ENCODE measurements at places on chromosomes 4 and X.
A peak's percentile ranks its signal among the peaks of the same experiment; 100 is the strongest.

DNA sequence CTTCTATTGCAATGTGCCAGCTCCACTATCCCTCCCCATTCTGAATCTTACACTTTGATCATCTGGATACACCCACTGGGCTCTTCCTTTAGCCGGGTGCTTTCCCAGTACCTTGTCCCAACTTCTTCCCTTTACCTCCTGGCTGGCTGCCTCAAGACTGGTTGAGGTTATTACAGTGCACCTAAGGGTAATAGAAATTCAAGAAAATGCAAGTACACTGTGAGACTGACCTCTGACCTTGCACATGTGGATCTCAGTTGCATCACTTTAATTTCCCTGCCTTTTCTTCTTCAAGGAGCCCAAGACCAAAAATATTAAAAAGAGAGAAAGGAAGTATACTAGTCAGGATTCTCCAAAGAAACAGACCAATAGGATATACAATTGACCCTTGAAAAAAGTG is 53.9 kb upstream of the NOCT start:
- no peak for DNase-seq

DNA sequence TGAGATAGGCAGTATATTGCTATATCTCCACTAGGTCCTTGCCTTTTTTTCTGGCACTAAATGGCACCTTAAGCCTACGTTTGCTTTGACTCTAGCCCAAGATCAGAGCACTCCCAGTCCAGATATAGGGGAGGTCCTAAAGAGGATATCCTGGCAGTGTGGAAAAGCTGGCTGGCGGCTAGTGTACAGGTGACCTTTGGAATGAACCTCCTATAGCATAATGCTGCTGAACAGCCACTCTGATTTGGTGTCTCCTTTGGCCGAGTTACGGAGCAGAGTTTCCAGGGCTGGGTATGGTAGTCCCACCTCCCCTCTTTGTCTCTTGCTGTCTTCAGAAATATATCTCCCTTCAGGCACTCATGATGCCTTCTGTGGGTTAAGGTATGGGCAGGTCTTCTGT is 53.9 kb downstream of the PHEX start:
- peak; percentile 20 for DNase-seq

GRCh38 chr4:155745984-155746383 is 12.8 kb upstream of the GUCY1B1 start:
- DNase-seq = no peak

DNA sequence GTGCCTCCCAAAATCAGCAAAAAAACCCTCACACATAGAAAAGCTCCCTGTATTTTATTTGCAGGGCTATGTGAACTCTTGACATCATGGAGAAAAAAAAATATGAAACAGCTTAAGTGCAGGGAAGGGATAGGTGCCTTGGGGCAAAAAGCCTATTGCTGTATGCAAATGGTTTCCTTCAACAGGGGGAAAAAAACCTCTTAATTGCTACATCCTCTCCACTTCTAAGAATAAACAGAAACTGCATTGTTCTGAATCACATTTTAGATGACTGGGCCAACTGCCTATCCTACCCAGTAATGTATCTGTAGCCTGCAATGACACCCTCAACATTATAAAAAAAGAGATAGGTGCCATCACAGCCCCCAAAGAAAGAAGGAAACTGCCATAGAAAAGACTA is 229.4 kb upstream of the GALNTL6 start:
- no peak for DNase-seq

DNA sequence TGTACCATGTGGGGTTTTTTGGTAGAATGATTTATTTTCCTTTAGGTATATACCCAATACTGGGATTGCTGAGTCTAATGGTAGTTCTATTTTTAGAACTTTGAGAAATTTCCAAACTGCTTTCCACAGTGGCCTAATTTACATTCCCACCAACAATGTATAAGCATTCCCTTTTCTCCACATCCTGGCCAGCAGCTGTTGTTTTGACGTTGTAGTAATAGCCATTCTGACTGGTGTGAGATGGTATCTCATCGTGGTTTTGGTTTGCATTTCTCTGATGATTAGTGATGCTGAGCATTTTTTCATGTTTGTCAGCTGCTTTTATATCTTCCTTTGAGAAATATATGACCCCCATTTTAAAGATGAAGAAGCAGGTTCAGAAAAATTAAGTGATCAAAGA is 153.7 kb downstream of the CBR4 start:
- peak; percentile 65 for DNase-seq

DNA sequence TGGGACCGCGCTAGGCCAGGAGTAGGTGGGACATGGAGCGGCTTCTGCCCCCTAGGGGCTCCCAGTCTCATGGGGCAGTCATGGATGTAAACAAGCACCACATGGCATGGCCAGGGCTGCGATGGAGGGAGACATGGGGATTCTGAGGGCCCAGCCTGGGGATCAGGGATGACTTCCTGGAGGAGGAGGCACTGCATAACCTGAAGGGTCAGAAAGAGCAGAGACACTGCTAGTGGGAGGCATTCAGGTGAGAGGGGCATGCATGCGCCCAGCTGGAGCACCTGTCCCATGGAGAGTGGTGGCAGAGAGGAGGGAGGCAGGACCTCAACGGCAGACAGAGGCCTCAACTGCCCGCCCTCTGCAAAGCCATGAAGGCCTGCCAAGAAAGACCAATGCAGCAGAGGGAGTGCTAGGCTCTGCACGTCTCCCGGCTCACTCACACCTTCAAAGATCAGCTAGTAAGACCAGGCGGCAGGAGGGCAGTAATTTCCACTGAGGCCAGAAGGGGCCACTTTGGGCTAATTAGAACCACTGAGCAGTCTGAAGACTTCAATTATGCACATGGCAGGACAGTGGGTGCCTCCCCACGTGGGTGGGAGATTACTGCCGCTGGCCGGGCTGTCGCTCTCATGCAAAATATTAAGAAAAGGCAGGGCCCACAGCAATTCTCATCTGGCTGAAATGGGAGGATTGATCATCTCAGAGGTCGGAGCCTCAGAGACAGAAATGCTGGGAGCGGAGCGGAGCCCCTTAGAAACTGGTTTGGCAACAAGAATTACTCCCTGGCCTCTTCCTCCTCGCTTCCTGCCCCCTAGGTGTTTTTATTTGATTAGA is 69.6 kb downstream of the PPP2R2C start:
- no peak for DNase-seq

GRCh38 chr4:108227923-108228322 is 59.2 kb upstream of the LEF1 start:
- DNase-seq = no peak

- DNase-seq = no peak
Observed at GRCh38 chr4:42453612-42454011, 56.3 kb downstream of the SHISA3 start.

DNA sequence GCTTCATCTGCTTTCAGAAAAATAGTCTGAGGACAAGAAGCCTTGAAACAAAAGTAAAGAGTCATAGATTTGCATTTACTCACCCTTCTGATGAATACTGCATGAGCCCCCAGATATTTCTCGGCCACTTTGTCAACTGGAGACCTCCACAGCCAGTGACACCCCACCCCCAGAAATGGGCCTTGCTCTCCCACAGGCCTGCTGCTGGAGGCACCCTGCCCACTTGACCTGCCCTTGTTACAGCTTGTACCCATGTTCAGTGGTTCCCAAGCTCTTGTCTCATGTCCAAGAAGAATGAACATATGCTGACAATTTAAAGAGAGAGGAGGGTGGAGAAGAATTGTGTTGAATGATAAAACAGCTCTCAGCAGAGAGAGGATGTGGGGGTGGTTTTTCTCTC is 225.1 kb downstream of the DCAF12L2 start:
- DNase-seq = no peak

GRCh38 chrX:38612281-38612680 is 50.9 kb downstream of the TSPAN7 start:
- no peak for DNase-seq

DNA sequence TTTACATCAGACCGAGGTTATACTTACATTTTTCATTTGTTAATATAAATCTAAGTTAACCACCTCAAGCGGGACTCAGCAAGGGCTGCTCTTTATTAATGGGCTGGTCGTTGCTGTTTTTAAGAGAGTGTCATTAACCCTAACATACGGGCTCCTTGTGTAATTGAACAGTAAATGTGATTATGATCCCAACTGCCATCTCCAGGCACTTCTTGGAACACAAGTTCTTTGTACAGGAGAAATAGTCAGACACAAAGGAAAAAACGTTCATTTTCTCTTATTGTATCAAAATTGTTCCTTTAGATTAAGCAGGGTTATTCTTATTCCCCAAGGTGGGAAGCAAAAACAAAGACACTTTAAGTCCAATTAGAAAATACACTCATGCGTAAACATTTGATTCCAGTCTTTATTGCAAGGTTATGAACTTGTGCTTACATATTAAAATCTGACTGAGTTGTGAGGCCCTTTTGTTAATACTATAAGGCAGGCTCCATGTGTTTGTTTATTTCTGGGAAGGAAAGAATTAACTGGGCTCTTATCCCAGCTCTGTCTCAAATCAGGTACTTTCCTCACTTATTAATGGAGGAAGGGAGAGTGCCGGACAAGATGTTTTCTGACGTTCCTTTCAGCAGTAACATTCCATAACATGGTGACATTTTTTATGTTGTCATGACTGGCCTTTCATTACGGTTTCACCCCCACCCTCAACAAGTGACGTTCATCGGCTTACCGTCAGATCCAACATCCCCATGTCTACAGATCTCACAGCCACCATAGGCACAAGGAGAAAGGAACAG is 95.9 kb downstream of the RASL11B start:
- peak; percentile 21 for DNase-seq

GRCh38 chr4:108355902-108356535 is 187.3 kb upstream of the LEF1 start:
- no peak for DNase-seq

- DNase-seq = no peak
Observed at GRCh38 chr4:180696460-180697092, 1546.6 kb upstream of the TENM3 start.

DNA sequence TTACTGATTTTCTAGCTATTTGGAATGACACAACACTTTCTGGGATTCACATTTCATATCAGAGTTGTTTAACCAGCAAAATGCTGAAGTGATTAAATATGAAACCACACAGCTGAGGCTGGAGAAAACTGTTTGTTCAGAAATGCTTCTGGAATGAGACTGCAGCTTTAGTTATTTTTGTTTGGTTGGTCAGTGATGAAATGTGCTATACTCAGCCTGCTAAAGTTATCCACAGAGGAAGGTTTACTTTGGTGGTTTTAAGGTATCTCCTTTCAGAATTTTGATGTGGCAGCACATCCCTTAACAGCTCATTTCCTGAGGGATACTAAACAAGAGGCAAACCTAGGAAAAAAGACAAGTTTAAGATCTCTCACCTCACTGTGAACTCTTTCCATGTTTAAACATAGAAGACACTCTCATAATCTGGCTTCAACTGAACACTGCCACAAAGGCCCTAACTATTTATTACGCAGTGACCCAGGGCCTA is 106.6 kb upstream of the PDE5A start:
- DNase-seq = no peak

GRCh38 chr4:1080961-1081688 is 32.2 kb downstream of the RNF212 start:
- no peak for DNase-seq

- DNase-seq = peak; percentile 6
Observed at GRCh38 chr4:157804986-157805385, 367.8 kb downstream of the GASK1B start.

DNA sequence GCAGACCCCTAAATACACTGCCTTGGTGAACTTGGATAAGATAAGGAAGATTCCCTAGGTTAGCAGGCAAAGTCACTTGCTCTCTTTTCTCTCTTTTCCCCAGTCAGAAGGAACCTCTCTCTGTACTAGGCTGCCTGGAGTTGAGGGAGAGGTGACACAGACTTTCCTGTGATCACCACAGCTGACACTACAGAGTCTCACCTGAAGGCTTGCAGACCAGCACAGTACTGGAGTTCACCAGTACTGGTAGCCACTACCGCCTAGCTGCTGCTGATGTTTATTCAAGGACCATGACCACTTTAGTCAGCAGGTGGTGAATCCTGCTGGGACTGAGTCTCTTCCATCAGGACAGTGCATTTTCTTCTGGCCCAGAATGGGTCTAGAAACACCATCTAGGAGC is 63.3 kb downstream of the PTPN13 start:
- no peak for DNase-seq

GRCh38 chrX:10633722-10634121 is 13.3 kb upstream of the MID1 start:
- peak; percentile 77 for DNase-seq

- peak; percentile 16 for DNase-seq
Observed at GRCh38 chr4:89889289-89889688, 5.4 kb upstream of the MMRN1 start.

- no peak for DNase-seq
Observed at GRCh38 chrX:981791-982626, 230.4 kb downstream of the CRLF2 start.

DNA sequence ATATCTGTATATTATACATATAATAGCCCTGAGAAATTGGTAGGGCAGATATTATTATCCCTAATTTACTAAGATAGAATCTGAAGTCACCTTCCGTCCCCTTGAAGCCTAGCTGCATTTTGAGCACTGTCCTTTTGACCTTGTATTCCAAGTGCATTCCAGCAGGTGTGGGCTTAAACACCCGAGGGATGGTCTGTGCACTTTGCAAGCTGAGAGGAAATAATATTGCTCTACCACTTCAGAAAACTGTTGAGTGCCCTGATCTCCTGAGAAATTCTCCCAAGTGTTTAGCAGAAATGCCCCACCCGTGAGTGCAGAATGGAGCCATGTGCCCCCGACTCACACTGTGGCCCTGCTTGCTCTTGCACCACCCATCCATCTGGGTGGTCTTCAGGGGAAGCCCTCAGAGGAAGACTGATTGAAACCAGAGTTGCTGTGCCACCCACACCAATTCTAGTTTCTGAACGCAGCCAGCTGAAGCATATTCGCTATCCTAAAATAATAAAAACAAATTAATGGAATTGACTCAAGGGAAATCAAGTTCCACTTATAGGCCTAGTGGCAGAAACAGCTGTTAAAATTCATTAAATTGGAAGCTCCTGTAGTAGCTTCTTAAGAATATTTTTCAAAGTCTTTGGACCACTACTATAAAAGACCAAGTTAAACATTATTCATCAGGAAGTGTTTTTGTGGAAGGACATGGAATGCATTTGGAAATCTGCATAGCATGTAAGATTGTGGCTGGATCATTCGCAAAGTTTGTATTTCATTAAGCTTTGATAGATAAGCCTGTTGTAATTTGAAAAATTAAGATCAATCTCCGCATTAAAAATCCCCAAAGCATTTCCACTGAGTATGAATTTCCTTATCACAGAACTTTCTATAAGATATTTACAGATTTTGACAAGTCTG is 41.3 kb upstream of the PRKG2 start:
- DNase-seq = no peak

DNA sequence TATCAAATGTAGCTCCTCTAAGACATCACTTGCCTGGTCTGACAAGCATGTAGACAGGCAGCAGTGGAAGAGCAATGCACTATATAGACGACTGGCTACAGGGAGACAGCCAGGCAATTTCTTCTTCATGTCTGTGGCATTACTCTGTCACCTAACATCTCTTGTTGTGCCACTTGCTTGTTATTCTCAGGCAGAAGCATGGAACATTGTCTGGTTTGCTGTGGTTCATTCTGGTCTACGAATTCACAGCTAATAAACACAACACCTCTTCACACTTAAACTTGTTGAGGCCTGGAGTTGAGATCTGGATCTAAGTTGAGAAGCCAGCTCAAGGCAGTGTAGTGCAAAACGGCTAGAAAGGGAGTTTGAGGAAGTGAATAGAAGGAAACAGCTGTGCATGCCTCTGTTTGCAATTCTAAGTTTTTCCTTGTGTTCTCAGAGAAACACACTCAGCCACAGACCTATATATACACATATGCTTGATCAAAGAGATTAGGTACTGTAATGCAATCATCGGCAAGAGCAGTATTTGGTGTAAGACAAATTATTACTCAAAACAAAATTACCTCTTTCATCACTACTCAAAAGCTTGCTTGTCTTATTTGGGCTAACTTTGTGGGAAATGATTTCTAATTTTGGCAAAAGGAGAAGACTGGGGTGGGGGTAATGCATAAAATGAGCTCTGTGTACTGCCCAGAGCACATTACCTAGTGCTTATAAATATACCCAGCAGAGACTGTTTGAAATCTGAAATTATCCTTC is 243.8 kb downstream of the PPP3CA start:
- DNase-seq = peak; percentile 8

All from lung microvascular endothelial cell (primary cell).